Left ventricle myocardium inferior (tissue), 1 donor: ENCODE measurements at places on chromosomes 1 and 21. TPM values are rescaled to one million over a fixed set of nuclear protein-coding genes. Genes with fewer than 3 reads are reported as not detected.

The FMN2 gene
- not detected for total RNA-seq

The HES4 gene
- 34.0 TPM for total RNA-seq

The MTARC2 gene
- 22.6 TPM for total RNA-seq

The CHAF1B gene
- 0.38 TPM for total RNA-seq

The ZNF648 gene
- not detected for total RNA-seq

The IL19 gene
- total RNA-seq: not detected

The NRIP1 gene
- 16.8 TPM for total RNA-seq

The ANKRD65 gene
- total RNA-seq: 1.7 TPM

The HTR1D gene
- total RNA-seq: 0.08 TPM
